Effector memory CD8-positive, alpha-beta T cell (primary cell): ENCODE measurements at places on chromosomes 11 and 22.

GRCh38 chr11:63802637-63803414, 10.4 kb upstream of the SPINDOC start:
- no peak overlapping the region for H3K27ac ChIP-seq
- no peak for DNase-seq
- H3K27me3 ChIP-seq, result peaks cover 12% of the 10 kb centered on the region

DNA sequence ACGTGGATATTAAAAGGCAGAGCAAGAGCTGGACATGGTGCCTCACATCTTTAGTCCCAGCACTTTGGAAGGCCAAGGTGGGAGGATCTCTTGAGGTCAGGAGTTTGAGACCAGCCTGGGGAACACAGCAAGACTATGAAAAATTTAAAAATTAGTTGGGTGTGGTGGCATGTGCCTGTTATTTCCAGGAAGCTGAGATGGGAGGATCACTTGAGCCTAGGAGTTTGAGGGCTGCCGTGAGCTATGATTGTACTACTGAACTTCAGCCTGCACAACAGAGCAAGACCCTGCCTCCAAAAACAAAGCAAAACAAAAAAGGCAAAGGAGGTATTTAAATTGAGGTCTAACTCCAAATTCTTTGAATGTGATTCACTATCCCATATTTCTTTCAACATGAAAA, 23.5 kb downstream of the RDX start:
- no peak for DNase-seq
- H3K27me3 ChIP-seq, result no peaks in the 10 kb centered on the region
- no peak overlapping the region for H3K4me3 ChIP-seq

DNA sequence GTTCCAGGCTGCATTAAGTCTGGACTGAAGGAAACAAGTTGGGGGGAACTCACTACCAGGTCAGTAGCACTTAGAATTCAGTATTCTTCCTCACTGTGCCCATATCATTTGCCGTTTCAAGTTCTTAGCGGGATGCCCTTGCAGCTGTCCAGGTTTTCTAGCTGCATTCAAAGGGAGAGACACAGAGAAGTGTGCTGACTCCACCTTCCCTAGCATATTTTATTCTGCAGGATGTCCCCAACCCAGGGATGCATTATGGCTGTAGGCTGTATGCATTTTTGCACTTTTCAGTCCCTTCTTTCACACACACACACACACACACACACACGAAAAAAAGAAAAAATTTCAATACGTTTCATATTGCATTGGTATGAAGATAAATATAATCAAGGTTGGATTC, 35.8 kb upstream of the MAPK1 start:
- no peak for DNase-seq
- no peaks in the 10 kb centered on the region for H3K36me3 ChIP-seq
- H3K4me3 ChIP-seq, result no peak overlapping the region
- no peaks in the 10 kb centered on the region for H3K27me3 ChIP-seq

DNA sequence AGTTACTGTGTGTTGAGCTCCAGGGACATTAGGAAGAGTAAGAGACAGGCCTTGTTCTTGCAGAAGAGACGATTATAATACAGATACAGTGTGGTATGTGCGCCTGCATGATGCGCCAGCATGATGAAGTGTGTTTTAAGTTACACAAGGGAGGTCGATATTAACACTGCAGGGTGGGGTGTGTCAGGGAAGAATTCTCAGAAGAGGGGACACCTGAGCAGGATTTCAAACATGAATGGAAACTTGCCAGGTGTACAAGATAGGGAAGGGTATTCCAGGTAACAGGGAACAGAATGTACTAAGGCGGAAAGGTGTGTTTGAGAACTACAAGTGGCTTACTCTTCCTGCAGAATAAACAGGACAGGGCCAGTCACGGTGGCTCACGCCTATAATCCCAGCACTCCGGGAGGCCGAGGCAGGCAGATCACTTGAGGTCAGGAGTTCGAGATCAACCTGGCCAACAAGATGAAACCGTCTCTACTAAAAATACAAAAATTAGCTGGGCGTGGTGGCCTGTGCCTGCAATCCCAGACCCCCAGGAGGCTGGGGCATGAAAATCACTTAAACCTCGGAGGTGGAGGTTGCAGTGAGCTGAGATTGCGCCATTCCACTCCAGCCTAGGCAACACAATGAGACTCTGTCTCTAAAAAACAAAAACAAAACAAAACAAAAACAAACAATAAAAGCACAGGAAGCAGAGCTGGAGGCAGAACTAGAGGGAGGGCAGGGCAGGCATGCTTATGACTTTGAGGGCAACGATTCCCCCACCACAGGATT, 59.0 kb downstream of the SYN3 start:
- no peak for DNase-seq
- H3K4me1 ChIP-seq, result no peaks in the 10 kb centered on the region
- no peaks in the 10 kb centered on the region for H3K36me3 ChIP-seq
- H3K27ac ChIP-seq, result no peak overlapping the region
- no peak overlapping the region for H3K4me3 ChIP-seq

DNA sequence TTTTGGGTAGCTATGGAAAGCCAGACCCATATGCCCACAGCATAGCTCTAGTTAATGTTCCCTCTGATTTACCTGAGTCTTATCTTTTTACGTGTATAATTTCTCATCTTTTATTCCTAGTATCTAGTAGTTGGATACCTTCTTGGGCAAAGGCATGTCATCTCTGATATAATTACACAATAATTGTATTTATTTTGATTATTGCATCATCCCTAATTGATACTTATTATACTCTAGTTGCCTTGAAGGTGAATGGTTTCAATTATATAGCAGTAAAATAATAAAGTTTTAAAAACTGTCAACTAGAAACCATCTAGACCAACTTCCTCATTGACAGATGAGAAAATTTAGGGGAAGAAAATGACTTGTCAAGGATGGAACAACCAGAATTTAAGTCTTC, 347.3 kb downstream of the SOX6 start:
- H3K4me3 ChIP-seq, result no peak overlapping the region
- DNase-seq, result no peak
- H3K27ac ChIP-seq, result no peak overlapping the region
- H3K36me3 ChIP-seq, result no peaks in the 10 kb centered on the region
- no peaks in the 10 kb centered on the region for H3K4me1 ChIP-seq
- H3K27me3 ChIP-seq, result no peaks in the 10 kb centered on the region

DNA sequence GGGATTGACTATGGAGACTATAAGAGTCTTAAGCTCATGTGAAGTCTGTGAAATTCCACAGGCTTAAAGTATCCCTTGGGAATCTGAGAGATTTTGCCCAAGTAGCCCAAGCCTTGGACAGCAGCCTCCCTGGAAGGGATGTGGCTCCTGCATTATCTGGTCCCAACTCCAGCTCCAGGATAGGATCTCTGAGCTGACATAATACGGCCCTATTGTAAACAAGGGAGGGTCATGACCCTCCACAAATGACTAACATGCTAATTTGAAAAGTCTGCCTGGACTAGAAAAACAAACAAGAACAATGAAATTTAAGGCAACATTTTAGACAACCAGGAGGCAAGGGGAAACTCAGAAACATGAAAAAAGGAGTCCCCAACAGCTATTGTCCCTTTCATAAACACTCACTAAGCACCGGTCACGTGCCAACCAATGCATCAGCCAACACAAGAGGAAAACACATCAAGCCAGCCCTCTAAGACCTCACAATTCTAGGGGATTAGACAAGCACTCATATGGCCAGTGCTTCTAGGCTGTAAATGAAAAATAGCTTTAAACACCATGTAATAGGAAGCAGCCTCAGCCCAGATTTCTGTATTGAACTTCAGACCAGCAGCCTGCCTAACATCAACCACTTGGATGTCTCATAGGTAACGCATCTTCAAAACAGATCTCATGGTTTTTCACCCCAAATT, 101.2 kb upstream of the TIMP3 start:
- H3K4me1 ChIP-seq, result no peaks in the 10 kb centered on the region
- DNase-seq, result no peak
- no peak overlapping the region for H3K27ac ChIP-seq
- no peak overlapping the region for H3K4me3 ChIP-seq
- peaks cover 36% of the 10 kb centered on the region for H3K27me3 ChIP-seq

- peaks cover 13% of the 10 kb centered on the region for H3K36me3 ChIP-seq
- H3K27ac ChIP-seq, result no peak overlapping the region
- H3K4me1 ChIP-seq, result peaks cover 1% of the 10 kb centered on the region
Observed at GRCh38 chr11:72856065-72856464, 41.9 kb downstream of the ATG16L2 start.

DNA sequence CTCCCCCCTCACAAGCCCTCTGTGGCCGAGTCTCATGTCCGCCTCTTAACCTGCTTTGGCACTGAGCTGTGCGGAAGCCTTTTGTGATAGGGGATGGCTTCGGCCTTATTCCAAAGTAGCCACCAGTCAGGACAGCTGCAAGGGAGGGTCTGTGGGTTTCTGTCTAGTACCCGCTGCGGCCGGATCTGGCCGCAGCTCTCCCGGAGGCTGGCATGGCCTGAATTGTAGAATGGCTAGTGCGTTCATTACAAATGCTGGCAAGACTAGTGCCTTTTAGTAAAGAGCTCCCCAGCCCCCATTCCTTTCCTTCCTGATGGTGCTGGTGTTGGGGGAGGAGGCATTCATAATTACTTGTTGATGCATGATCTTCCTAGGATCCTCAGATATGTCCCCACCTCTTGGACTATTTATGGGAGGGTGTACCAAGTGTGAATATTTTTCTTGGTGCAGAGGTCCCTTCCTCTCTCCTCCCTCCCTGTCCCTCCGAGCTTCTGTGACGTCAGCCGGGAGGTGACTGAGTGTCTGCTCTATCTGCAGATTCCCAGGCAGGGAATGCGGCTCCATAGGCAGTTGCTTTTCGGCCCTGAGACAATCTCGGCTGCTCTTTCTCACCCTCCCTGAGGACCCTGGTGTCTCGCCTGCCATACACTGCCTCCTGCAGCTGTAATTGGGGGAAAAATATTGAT, 108.7 kb upstream of the E2F8 start:
- no peak overlapping the region for H3K27ac ChIP-seq
- peaks cover 89% of the 10 kb centered on the region for H3K27me3 ChIP-seq
- no peaks in the 10 kb centered on the region for H3K36me3 ChIP-seq
- H3K4me3 ChIP-seq, result no peak overlapping the region
- no peak for DNase-seq

DNA sequence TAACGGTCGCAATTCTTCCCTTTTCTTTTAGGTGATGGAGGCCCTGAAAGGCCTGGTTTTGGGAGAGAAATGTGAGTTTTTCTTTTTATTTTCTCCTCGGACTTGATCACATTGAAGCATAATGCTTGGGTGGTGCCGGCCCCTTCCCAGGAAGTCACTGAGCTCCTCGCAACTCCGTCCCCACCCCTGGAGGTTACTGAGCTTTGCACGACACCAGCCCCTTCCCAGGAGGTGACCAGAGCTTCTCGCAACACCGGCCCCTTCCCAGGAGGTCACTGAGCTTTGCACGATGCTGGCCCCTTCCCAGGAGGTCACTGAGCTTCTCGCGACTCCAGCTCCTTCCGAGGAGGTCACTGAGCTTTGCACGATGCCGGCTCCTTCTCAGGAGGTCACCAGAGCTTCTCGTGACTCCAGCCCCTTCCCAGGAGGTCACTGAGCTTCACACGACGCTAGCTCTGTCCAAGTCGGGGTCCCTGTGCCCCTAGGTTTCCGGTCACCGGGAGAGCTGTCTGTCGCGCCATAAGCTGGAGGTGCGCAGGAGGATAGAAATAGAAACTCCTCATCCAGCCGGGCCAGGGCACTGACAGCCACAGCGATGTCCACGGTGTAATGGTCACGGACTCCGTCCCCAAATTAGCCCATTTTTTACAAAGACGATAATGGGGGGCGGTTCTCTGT, 586.4 kb downstream of the BRD1 start:
- no peaks in the 10 kb centered on the region for H3K4me1 ChIP-seq
- H3K27me3 ChIP-seq, result peaks cover 64% of the 10 kb centered on the region
- no peak for DNase-seq
- no peak overlapping the region for H3K4me3 ChIP-seq

DNA sequence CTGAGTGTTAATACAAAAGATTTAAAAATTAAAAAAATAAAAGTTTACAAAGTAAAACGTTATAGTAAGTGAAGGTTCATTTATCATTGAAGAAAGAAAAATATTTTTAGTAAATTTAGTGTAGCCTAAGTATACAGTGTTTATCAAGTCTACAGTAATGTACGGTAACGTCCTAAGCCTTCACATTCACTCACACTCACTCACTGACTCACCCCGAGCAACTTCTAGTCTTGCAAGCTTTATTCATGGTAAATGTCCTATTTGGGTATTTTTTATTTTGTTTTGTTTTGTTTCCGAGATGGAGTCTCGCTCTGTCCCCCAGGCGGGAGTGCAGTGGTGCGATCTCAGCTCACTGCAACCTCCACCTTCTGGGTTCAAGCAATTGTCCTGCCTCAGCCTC, 8.8 kb downstream of the CASTOR1 start:
- H3K4me1 ChIP-seq, result peaks cover 7% of the 10 kb centered on the region
- DNase-seq, result no peak
- no peak overlapping the region for H3K4me3 ChIP-seq
- no peaks in the 10 kb centered on the region for H3K36me3 ChIP-seq
